ENCODE measurements at places on chromosomes 16 and 17. TPM values are rescaled to one million over a fixed set of nuclear protein-coding genes. Genes with fewer than 3 reads are reported as not detected.

RAMP2 gene
- not detected for polyA plus RNA-seq

KIF2B gene
- polyA plus RNA-seq, result not detected

TMEM100 gene
- polyA plus RNA-seq, result not detected

CLEC18A gene
- not detected for polyA plus RNA-seq

MAPT gene
- 0.39 TPM for polyA plus RNA-seq

CSF3 gene
- not detected for polyA plus RNA-seq

DHRS7B gene
- 10.0 TPM for polyA plus RNA-seq

PLEKHH3 gene
- polyA plus RNA-seq, result 0.16 TPM

PRR15L gene
- 0.11 TPM for polyA plus RNA-seq

CLDN9 gene
- polyA plus RNA-seq, result not detected

DNA sequence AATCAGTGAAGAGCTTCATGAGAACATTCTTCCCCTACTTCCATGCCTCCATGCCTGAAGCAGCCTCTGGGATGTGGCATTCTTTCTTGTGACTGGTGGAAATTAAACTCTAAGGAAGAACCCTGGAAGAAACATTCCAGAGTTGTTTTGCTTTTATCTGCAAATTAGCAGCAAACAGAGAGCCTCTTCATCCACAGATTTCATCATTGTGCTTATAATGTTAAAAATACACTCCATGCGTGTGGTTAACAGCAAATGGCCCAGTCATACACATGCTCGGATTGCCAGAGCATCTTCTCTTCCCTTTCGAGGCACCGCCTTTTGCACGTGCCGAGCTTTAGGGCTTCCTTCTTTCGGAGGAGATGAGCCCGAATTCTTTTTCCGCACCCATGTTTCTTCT, 411.3 kb downstream of the SNX29 start:
- DNase-seq, result no peak

GRCh38 chr16:4601036-4601863, 13.4 kb downstream of the UBALD1 start:
- no peak for DNase-seq

DNA sequence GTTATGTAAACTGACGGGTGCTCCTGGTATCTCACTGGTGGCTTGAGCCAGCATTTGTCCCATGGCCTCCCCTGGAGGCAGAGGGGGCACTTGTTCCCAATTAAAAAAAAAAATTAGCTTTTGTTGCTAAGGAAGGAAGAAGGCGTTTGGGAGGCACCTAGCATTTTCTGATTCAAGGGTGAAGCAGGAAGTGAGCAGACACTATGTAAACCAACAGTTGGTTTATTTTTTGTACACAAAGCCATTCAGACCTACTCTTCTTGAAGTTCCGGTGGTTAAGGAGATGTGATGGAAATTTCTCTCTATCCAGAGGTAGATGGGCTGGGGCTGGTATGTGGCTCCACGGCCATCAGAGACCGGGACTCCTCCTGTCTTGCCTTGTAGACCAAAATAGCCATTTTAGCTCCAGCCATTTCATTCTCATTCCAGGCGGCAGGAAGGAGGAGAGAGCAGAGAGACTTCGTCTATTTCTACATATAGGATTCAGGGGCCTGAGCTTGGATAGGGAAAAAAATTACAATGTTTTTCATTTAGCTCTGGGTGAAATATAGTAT, 103.0 kb downstream of the SNX29 start:
- no peak for DNase-seq

DNA sequence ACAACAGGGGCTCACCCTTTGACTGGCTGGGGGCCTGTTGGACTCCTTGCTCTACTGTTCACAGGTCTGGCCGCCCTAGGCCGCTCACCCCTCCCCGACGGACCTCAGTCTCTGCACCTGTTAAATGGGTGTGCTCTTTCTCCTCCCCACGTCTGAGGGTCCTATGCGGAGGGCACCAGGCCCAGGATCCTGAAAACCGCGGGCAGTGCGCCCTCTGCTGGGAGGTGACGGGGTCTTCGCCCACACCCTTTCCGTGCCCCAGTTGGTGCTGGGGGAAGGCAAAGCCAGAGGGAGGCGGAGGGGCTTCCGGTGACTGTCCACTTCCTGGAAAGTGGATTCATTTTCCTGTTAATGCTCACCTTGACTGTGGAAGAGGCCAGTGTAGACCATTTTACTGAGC, 1010.9 kb downstream of the KCNJ18 start:
- no peak for DNase-seq

DNA sequence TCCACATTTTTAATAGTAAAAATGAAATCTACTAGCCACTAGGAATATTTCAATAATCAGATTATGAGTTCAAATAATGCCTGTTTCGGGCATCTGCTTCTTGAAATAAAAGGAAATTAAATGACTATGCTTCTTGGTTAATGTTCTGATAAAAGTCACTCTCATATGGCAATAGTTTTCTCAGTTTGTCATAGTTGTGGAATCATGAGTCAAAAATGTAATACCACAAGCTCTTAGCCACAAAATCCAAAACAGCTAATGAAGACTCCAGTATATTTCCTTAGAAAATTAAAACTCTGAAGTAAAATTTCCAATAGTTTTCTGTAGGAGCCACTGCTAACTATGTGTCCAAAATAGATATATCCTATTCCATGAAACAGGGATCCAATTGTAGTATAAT, 676.3 kb upstream of the CDH8 start:
- DNase-seq, result no peak

DNA sequence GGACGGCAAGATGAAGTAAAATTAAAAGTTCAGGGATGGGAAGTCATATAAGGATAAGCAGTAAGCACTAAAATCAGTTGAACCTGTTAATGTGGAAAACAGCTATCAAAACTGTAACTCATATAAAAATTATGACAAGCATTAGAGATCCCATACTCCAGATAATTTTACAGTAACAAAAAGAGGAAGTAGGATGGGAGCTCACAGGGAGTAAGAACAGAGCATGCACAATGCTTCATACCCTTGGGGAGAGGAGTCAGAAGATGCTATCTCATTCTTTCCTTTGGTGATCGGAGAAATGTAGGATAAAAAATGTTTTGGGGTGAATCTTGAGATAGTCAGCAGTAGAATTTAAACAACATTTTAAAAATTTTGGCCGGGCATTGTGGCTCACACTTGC, 164.7 kb upstream of the CACNG5 start:
- no peak for DNase-seq

DNA sequence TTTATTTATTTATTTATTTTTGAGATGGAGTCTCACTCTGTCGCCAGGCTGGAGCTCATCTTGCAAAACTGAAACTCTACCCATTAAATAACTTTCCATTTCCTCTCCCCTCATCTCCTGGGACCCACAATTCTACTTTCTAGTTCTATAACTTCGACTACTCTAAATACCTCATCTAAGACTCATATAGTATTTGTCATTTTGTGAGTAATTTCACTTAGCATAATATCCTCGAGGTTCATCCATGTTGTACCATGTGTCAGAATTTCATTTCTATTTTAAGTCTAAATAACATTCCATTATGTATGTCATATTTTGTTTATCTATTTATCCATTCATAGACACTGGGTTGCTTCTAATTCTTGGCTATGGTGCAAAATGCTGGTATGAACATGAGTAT, 5.1 kb upstream of the NT5M start:
- no peak for DNase-seq

DNA sequence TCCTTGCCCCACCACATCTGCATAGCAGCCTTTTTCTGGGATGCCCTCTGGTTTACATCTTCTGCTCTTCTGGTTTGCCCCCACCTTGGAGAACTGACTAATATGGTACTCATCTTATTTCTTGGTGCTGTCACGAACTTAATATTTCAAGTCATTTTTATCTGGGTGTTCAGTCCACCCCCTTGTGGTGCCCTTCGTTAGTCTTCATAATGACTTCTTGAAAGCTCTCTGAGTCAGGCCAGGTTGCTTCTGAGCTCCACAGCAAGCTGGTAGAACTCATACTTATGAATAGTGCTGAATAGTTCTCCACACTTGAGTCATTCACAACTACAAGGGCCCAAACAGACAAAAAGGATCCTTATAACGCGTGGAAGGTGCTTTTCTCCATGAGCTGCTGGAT, 35.8 kb upstream of the TEKT3 start:
- DNase-seq, result no peak

DNA sequence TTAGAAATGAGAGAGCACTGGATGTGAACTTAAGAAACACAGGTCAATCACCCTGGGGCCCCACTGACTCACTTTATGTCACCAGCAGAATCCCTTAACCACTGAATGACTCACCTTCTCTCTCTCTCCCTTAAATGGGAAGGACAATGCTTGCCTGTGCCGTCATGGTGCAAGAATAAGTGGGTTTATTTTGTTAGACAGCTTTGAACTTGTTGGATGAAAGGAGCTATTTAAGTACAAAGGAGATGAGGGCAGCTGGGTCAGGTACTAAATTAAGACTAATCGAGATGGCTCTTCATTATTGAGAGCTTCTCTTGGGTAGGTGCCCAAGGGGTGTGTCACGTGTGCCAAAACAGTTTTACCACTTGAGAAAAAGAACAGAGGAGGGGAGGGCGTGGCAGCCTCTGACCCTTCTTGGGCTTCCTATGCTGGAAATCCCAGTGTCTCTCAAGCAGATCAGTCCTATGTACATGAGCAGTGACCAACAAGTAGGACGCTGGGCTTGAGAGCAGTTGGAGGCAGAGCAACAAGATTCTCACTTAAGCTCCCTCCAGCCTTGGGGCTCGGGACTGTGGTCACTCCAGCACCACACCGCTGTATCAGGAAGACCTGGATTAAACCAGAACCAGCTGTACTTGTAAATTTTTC, 6.7 kb upstream of the KRT31 start:
- DNase-seq, result peak; percentile 72

GRCh38 chr17:66620528-66620927, 214.4 kb upstream of the CACNG5 start:
- DNase-seq, result no peak

- no peak for DNase-seq
Measured at GRCh38 chr16:68046106-68046505, 23.0 kb downstream of the DUS2 start.

DNA sequence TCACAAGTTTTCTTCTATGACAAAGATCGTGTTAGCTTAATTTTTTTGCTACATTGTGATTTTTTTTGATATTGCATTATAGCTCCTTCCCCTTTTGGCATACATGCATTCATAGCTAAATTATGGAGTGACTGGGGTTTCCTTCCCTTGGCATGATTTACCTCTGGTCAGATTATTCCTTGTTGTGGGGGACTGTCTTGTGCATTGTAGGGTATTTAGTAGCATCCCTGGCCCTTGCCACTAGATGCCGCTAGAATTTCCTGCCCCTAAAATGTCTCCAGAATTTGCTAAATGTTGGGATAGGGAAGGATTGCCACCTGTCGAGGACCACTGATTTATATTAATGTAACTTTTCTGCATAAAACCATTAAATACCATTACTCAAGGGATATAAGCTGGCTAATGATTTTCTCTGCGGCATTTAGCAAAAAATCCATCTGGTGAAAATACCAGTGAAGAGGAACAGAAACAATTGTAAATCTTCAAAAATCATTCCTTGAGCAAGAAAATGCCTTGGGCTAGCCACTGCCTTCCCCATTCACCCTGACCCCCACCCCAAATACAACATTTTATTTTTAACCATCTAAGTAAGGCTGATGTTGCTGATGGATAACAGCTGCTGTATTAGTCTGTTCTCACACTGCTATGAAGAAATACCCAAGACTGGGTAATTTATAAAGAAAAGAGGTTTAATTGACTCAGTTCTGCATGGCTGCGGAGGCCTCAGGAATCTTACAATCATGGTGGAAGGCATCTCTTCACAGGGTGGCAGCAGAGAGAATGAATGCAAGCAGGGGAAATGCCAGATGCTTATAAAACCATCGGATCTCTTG, 195.2 kb downstream of the MAP2K6 start:
- DNase-seq, result no peak

DNA sequence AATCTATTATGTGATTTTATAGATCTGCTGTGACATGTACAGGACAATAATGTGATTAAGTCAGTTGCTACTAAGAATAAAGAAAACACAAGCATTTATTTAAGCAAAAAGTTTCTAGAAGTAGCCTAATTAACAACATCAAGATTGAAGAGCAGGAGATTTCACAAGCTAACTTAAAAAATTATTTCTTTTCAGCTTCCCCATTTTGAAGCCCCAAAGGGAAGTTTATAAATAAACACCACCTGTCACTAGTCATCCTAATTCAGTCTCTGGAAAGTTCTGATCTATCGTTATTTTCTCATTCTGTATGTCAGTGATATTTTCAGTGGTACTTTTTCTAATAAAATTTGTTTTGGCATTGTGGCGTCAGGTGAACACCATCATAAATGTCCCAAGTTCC, 8.3 kb downstream of the CAPNS2 start:
- no peak for DNase-seq

- no peak for DNase-seq
Measured at GRCh38 chr17:82217120-82217529, 4.5 kb upstream of the CCDC57 start.

DNA sequence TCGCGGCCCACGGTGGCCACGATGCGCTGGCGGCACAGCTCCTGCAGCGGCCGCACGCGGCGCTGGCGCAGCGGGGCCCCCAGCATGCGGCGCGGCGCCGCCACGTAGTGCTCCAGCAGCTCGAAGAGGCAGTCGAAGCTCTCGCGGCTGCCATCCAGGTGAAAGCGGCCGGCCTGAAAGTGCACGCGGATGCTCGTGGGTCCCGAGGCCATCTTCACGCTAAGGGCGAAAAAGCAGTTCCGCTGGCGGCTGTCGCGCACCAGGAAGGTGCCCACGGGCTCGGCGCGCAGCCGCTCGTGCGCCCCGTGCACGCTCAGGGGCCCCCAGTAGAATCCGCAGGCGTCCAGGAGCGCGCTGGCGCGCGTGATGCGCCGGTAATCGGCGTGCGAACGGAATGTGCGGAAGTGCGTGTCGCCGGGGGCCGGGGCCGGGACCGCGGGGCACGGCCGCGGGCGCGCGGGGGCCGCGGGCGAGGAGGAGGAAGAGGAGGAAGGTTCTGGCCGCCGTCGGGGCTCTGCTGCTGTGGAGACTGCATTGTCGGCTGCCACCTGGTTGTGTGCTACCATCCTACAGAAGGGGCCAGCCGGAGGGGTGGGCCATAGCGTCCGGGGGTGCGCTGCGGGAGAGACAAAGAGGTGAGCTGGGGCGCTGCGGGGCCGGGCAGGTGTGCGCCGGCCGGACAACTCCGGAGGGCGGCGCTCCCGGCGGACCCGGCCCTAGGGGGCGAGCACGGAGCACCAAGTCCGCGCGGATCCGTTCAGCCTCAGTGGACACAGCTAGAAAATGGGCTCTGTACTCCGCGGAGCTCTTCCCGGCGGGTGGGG, 879 bp downstream of the SOCS1 start:
- DNase-seq, result peak; percentile 79

- no peak for DNase-seq
Measured at GRCh38 chr17:74449773-74450172, 16.7 kb upstream of the CD300A start.

- no peak for DNase-seq
Measured at GRCh38 chr16:70416748-70417616, 21.9 kb downstream of the ST3GAL2 start.

Measured in CD4-positive, alpha-beta memory T cell (primary cell).